ENCODE measurements at places on chromosomes 4 and X.
A peak's percentile ranks its signal among the peaks of the same experiment; 100 is the strongest.

GRCh38 chr4:108502356-108502755 lies 118.0 kb upstream of the RPL34 start:
- no peaks in the 10 kb centered on the region for H3K27me3 ChIP-seq
- H3K27ac ChIP-seq: no peak overlapping the region
- no peaks in the 10 kb centered on the region for H3K36me3 ChIP-seq

- H3K4me1 ChIP-seq: no peaks in the 10 kb centered on the region
- H3K27ac ChIP-seq: no peak overlapping the region
- H3K36me3 ChIP-seq: no peaks in the 10 kb centered on the region
- DNase-seq: no peak
- no peak overlapping the region for H3K4me3 ChIP-seq
- H3K27me3 ChIP-seq: no peaks in the 10 kb centered on the region
Observed at GRCh38 chr4:170198747-170199146, 109.0 kb upstream of the AADAT start.

- DNase-seq: no peak
- H3K36me3 ChIP-seq: peaks cover 7% of the 10 kb centered on the region
- no peak overlapping the region for H3K4me3 ChIP-seq
- peaks cover 39% of the 10 kb centered on the region for H3K4me1 ChIP-seq
- no peak overlapping the region for H3K27ac ChIP-seq
Observed at GRCh38 chrX:42955349-42955748, 177.4 kb upstream of the PPP1R2C start.

DNA sequence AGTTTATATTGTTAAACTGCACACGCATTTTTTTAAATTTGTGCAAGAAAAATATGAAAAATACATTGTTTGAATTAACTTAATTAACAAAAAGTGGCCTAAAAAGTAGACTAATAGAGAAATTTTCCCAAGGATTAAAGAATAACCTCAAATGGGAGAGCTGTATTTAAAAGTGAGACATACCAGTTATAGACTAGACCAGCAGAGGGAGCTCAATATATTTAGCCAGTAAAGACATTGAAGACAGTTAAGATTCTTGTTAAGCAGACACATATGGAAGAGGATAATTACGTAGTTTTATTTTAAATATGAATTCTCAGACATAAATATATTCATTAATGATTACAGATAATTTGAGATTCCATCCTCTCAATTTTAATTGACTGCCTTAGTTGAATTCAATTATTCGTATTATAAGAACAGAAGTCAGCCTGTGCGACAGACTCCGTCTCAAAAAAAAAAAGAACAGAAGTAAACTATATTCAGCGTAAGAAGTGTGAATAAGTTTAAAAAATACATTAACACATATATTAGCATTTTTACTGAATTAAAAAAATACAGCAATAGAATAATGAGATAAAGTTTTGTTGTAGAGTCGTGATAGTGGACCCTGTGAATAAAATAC lies 64.8 kb downstream of the GLRA3 start:
- H3K27me3 ChIP-seq: no peaks in the 10 kb centered on the region
- no peaks in the 10 kb centered on the region for H3K36me3 ChIP-seq
- H3K27ac ChIP-seq: no peak overlapping the region
- no peaks in the 10 kb centered on the region for H3K4me1 ChIP-seq
- no peak overlapping the region for H3K4me3 ChIP-seq
- DNase-seq: no peak

DNA sequence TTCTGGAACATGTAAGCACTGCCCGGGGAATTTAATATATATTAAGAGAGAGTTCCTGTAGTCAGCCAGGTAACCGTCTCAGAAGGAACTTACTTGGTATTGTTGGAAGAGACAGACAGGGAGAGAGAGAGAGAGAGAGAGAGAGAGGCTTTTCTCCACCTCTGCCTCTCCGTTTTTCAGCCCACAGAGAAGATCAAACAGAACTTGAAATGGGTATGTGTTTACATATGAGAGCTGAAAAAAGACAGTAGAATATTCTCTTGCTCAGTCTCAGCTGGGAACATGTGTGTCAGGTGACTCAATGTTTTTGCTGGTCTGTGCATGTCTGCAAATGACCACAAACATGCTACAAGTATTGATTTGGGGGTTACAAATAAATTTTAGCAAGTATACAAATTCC lies 81.9 kb downstream of the MAGED1 start:
- H3K4me3 ChIP-seq: no peak overlapping the region
- no peak for DNase-seq
- H3K27me3 ChIP-seq: peaks cover 64% of the 10 kb centered on the region
- H3K4me1 ChIP-seq: peaks cover 5% of the 10 kb centered on the region

GRCh38 chr4:182177166-182177565 lies 66.0 kb upstream of the TENM3 start:
- H3K4me3 ChIP-seq: no peak overlapping the region
- H3K27ac ChIP-seq: no peak overlapping the region
- H3K36me3 ChIP-seq: no peaks in the 10 kb centered on the region
- no peaks in the 10 kb centered on the region for H3K4me1 ChIP-seq
- no peaks in the 10 kb centered on the region for H3K27me3 ChIP-seq

DNA sequence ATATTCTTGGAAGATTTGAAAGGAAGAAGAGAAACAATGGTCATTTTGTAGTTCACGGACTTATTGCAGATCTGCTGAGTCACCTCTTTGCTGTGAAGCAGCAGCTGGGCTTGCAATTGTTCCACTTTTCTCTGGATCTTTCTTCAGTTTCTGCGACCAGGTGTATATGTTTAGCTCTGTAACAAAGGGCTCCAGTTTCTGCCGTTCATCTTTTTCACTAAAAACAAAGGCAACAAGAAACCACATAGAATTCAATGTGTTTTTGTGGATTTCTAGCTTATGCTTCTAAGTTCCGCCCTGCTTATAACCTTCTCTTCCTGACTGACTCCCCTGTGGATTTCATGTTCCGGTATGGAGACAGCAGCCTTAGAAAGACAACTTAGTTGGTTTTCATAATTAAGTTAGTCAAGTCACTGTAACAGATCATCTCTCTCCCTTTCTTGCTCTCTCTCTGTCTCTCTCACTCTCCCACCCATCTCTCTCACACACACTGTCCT lies 121.6 kb upstream of the EPHA5 start:
- H3K4me1 ChIP-seq: no peaks in the 10 kb centered on the region
- DNase-seq: no peak
- H3K27me3 ChIP-seq: no peaks in the 10 kb centered on the region
- H3K4me3 ChIP-seq: no peak overlapping the region
- no peaks in the 10 kb centered on the region for H3K36me3 ChIP-seq
- no peak overlapping the region for H3K27ac ChIP-seq

DNA sequence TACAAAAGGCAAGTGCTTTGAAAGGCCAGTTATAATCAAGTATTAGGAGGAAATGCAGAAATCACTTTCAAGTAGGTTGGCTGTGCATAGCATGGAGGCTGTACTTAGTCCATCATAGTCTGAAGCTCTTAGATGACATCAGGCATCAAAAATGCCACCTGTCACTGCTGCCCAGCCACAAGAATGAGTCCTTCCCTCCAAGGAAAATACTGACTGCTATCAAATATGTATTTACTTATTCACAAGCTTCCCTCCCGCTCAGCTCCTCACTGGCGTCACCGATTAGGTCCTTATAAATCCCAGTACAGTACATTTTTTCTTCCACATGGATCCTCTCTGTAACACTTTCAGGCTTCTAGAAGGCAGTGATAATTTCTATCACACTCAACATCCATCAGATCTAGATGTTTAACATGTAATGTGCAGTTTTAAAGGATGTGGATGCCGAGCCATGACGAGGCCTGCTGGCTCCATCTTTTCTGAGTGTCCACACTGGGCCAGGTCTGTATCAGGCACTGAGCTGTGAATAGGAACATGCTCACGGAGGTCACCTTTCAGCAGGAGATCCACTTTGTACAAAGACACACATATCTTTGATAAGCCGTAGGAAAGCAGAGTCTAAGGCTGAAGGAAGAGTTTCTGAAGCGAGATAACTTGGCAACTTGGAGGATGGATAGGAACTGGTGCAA lies 121.9 kb downstream of the PALLD start:
- DNase-seq: no peak
- H3K4me3 ChIP-seq: no peak overlapping the region
- H3K4me1 ChIP-seq: no peaks in the 10 kb centered on the region
- H3K27me3 ChIP-seq: peaks cover 22% of the 10 kb centered on the region

- DNase-seq: no peak
- no peaks in the 10 kb centered on the region for H3K4me1 ChIP-seq
- H3K4me3 ChIP-seq: no peak overlapping the region
Observed at GRCh38 chrX:38606821-38607220, 45.5 kb downstream of the TSPAN7 start.

- H3K4me3 ChIP-seq: no peak overlapping the region
- no peak overlapping the region for H3K27ac ChIP-seq
- H3K36me3 ChIP-seq: no peaks in the 10 kb centered on the region
- peaks cover 10% of the 10 kb centered on the region for H3K4me1 ChIP-seq
- peaks cover 84% of the 10 kb centered on the region for H3K27me3 ChIP-seq
Observed at GRCh38 chrX:43971966-43972961, 926 bp downstream of the NDP start.

DNA sequence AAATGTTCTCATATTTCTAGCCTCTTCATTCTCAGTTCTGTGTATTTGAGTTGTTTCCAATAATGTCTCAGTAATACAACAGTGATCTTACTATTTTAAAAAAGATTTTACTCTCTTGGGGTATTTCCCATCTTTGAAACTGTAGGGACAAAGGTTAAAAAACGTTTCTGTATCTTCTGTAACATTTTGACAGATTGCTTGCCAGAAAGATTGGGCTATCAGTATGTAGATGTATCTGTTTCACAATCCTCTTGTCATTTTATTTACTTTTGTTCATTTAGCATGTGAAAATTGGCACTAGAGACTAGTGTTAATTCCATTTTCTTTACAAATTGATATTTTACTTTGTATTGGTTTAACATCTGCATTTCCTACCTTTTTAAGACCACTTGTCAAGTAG lies 6.2 kb upstream of the CXCL9 start:
- no peak overlapping the region for H3K27ac ChIP-seq
- no peaks in the 10 kb centered on the region for H3K27me3 ChIP-seq
- peaks cover 10% of the 10 kb centered on the region for H3K4me1 ChIP-seq
- no peak for DNase-seq

DNA sequence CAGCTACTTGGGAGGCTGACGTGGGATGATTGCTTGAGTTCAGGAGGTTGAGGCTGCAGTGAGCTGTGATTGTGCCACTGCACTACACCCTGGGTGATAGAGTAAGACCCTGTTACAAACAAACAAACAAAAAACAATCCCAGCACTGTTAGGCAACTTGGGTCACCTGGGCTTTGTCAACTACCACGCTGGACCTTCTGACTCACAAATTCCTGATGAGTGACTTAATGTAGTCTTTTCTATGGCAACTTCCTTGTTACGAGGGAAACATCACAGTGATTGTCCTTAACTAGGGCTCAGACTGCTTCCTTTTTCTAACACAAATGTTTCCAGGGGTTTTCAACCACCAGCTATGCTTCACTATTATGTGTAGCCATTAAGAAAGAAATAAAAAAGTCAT lies 128.8 kb upstream of the GPC4 start:
- H3K36me3 ChIP-seq: no peaks in the 10 kb centered on the region
- H3K27me3 ChIP-seq: peaks cover 12% of the 10 kb centered on the region
- no peak overlapping the region for H3K4me3 ChIP-seq
- DNase-seq: no peak
- no peaks in the 10 kb centered on the region for H3K4me1 ChIP-seq

DNA sequence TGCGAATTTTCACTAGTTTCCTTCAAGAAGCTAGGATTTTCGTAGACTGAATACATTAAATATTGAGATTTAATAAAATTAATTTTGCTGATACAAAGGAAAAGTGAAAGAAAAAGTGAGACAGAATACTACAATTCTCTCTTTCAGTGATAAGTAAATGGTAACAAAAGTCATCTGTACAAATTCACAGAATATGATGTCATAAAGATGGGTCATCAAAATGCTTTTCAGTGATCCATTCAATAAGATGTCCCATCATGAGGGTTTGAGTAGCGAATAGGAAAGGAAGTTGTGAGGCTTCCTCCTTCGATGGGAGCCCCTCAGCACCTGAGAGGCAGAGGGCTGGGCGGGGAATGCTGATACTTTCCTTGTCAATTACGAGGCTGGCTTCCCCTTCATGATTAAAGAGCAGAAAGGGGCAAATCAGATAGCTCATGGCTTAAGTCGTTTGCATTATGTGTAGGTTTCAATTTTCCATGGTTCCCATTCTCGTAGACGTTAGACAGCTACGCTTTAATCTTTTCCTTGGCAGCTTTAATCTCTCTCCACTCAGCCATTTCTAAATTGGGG lies 108.8 kb upstream of the SORBS2 start:
- no peaks in the 10 kb centered on the region for H3K36me3 ChIP-seq
- H3K4me1 ChIP-seq: no peaks in the 10 kb centered on the region
- H3K4me3 ChIP-seq: no peak overlapping the region
- H3K27ac ChIP-seq: no peak overlapping the region
- H3K27me3 ChIP-seq: peaks cover 14% of the 10 kb centered on the region
- no peak for DNase-seq

DNA sequence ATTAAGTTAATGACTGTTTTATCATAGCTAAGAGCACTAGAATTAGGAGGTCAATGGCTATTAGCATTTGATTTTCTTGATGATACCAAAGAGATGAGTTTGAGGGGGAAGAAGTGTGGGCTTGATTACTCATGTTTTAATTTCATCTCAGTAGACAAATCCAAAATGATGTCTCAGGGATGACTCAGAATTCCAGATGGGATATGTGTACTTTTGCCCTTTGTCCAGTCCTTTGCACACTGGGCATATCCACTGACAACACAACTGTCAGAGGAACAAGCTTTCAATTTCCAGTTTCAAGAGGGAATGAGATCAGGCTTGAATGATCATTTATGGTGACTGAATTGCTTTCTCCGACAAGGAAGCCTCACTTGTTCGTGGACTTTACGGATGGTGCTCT lies 325.3 kb upstream of the FTHL17 start:
- no peaks in the 10 kb centered on the region for H3K4me1 ChIP-seq
- peaks cover 12% of the 10 kb centered on the region for H3K27me3 ChIP-seq
- no peak overlapping the region for H3K27ac ChIP-seq
- no peak for DNase-seq
- no peaks in the 10 kb centered on the region for H3K36me3 ChIP-seq
- H3K4me3 ChIP-seq: no peak overlapping the region

DNA sequence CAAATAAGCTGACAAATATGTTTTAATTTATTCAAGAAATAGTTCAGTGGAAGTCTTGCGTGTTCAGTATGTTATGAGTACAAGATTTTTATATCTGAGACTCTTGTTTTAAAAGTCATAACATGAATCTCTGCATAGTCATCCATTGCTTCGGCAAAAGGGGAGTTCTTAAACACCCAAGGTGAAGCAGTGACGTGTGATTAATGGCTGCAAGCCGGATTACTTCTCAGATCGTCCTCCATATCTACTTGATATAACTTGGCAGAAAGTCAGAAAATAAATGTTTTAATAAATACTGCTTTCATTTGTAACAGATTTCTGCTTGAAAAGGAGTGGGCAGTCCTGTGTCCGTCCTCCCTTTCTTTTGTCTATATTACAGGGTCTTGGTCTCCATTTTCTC lies 64.6 kb upstream of the IL15 start:
- H3K4me3 ChIP-seq: no peak overlapping the region
- H3K36me3 ChIP-seq: no peaks in the 10 kb centered on the region
- H3K27me3 ChIP-seq: no peaks in the 10 kb centered on the region
- H3K27ac ChIP-seq: no peak overlapping the region
- no peak for DNase-seq
- H3K4me1 ChIP-seq: no peaks in the 10 kb centered on the region

- H3K4me3 ChIP-seq: peak overlapping the region; percentile 12
- DNase-seq: no peak
- peak overlapping the region; percentile 22 for H3K27ac ChIP-seq
- no peaks in the 10 kb centered on the region for H3K27me3 ChIP-seq
Observed at GRCh38 chr4:77893451-77893850, 30.8 kb downstream of the MRPL1 start.
